Hematopoietic multipotent progenitor cell (in vitro differentiated cells): ENCODE measurements at places on chromosomes 3 and 15. TPM values are rescaled to one million over a fixed set of nuclear protein-coding genes. Genes with fewer than 3 reads are reported as not detected.

The SPINK8 gene
- not detected for total RNA-seq

The POPDC2 gene
- 0.54 TPM for total RNA-seq

The PIGBOS1 gene
- total RNA-seq, result 9.7 TPM

The TRAK1 gene
- 36.9 TPM for total RNA-seq

The ABI3BP gene
- total RNA-seq, result 1.1 TPM
